ENCODE measurements at places on chromosomes 1 and 21.

DNA sequence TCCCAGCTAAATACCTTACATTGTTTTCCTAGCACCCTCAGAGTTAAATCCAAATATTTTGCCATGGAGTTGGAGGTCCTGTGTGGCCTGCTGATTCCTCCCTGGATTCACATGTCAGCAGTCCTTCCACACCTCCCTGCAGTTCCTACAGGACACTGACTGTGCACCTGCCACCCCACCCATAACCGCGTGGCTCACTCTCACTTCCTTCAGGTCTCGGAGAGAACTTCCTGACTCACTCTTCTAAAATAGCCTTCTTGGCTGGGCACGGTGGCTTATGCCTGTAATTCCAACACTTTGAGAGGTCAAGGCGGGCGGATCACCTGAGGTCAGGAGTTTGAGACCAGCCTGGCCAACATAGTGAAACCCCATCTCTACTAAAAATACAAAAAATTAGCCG is 8.4 kb upstream of the CAMTA1 start:
- DNase-seq: no peak

- no peak for DNase-seq
Observed at GRCh38 chr1:6239950-6240768, 3.8 kb upstream of the HES3 start.

DNA sequence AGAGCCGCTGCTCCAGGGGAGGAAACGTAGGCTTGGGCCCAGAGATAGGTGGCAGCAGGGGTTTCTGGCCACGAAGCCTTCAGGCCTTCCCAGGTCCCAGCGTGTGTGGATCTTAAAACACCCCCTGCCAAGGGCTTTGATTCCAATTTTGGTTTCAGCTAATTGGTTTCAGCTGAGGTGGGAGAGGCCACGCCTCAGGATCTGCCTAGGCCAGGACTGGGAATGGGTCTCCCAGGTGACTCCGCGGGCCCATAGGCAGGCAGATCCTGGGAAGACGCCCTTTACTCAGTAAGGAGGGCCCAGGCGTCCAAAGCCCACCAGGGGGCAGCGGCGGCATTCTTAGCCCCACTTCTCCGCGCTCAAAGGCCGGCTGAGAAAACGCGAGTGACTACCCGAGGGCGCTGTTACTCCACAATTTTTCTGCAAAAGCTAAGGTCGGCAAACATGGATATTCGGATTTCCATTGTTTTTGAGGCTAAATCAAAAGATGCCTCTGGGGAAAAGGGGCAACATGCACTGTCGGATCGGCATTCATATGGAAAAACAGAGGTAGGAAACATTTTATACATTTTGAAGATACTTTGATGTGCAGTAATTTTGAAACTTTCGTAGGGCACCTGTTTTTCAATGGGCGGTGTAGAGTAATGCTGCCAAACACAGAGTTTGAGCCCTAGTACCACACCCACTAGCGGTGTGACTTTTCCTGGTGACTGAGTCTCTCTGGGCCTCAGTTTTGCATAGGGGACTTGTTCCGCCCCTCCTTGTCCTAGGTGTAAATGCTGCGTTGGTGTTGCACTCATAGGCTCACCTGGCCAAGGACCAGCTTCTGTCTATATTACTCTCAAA is 31.8 kb upstream of the BCL10 start:
- peak; percentile 85 for DNase-seq

DNA sequence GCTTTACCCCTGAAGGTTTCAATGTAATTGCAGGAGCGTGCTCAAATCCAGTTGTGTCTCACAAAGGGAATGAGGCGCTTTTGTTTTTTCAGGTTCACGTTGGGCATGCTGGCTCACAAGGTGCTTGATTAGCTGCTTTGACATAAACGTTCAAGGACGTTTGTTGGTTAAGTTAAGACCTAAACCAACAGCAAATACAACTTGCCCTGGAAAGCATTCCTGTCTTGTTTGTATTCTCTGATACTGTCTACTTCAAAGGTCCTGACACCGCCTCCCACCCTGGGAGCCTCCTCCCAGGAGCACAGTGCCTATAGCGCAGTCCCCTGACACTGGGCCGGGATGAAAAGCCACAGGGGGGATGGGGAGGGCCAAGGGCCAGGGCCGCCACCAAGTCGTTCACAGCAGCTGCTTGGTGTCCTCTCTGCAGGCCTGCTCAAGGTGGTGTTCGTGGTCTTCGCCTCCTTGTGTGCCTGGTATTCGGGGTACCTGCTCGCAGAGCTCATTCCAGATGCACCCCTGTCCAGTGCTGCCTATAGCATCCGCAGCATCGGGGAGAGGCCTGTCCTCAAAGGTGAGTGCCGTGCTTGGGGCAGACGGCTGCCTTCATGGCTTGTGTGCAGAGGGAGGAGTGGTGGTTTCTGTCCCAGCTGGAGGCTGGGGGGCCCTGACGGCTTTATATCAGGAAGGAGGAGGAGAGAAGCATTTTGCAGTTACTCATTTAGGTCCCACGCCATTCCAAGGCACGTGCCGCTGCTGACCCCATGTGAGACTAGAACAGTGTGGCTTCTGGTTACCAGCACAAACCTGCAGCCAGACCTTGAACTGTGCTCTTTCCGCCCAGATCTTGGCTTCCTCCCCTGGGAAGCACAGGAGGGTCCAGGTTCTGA is 6.1 kb downstream of the FAM3B start:
- no peak for DNase-seq

DNA sequence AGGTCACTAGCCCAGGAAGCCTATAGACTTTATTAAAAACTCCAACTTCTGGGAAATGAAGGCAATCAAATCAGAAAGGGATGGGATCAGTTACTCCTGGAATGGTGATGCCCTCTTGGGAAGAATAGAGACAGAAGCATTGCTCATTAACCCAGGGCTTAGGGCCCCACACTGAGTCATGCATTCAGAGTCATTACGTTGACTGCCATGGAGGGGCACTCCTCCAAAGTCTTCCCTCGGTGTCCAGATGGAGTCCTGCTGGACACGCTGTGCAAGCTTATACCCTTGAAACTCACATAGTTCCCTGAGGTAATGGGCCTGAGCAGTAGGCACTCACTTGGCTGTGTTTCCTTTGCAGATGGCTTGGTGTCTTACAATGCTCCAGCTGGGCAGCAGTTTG is 35.2 kb upstream of the HSD17B7 start:
- no peak for DNase-seq

GRCh38 chr1:10833630-10834557 is 37.4 kb upstream of the CASZ1 start:
- DNase-seq: no peak

DNA sequence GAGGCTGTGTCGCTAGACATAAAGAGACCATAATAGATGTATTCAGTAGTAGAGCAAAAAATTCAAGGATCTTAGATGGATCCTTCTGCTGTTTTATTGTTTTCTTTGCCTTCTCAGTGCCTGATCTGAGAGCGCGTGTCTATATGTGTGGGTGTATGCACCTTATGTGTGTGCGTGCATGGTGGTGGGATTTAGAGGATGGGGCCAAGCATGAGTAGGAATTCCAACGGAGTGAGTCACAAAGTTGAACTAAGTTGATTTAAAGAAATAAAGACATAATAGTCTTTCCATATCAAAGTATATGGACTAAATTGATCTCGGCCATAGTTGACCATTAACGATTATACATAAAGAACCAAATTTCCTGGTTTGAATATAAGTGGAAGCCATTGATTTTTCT is 178.7 kb downstream of the CYYR1 start:
- no peak for DNase-seq

- DNase-seq: no peak
Observed at GRCh38 chr1:29682171-29682918, 446.0 kb downstream of the PTPRU start.

All from HS-27A (cell line).